Kidney glomerular epithelial cell (primary cell): ENCODE measurements at places on chromosomes 2 and 18.

GRCh38 chr18:10401930-10402329 is 52.5 kb upstream of the APCDD1 start:
- DNase-seq, result no peak

- peak; percentile 99 for DNase-seq
These were observed 191.2 kb upstream of the NABP1 start for GRCh38 chr2:191486584-191487320.

- DNase-seq, result peak; percentile 30
These were observed 481.6 kb downstream of the LPIN1 start for GRCh38 chr2:12227941-12228608.

- DNase-seq, result no peak
These were observed 109.9 kb upstream of the MEIS1 start for GRCh38 chr2:66324909-66325528.

DNA sequence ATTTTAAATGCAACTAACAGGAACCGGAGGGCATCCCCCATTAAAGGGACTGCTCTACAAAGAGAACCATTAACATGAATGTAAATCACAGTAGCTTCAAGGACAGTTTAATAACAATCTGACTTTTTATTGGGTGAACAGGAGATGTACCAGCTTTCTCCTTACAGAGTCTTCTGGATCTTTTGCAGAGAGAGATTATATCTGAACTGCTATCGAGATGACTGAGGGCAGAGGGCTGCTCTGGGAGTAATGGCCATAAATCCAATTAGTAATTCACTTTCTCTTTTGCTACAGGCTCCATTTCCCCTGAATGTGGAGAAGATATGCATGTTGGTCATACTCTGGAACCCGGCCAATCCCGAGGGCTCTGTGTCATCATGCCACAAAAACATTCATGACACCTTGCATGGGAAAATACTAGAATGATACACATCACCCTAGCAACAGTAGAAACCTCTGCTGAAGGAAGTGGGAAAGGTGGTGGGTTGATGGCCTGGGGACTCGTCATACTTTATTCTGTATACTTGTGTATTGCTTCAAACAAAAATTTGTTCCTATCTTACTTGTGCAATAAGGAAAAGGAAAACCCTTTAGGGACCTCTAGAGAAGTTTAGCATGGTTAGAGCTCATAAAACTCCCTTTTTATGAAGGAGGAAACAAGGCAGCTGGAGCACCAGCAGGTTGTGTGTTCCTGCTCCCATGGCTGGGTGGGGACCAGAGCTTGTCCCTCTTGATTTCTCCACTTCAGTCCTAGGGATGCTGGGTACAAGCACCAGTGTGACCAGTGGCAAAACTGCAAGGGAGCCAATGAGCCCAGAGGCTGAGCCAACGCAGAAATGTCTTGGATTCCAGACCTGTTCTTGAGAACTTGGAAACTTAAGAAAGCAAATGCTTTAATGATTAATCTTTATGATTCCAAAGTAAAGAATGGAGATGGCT is 26.0 kb downstream of the CTAGE1 start:
- DNase-seq, result peak; percentile 92
